ENCODE measurements at places on chromosomes 3 and 15.

DNA sequence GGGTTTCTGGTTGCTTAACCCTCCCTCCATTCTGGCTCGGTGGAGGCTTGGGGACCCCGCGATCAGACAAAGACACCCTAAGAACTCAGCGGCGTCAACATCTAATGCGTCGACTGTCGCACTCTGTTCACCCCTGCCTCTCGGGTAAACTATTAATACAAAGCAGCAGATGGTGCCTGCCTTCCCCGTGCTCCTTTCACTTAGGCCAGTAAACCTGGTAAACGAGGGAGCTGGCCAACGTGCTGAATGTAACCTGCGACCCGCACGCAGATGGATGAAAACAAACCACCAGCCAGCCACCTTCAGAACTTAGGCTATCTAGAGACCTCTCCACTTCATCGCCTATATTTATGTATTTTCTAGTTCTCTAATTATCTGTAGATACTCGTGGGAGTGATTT lies 848 bp upstream of the CADPS start:
- peak; percentile 8 for DNase-seq

DNA sequence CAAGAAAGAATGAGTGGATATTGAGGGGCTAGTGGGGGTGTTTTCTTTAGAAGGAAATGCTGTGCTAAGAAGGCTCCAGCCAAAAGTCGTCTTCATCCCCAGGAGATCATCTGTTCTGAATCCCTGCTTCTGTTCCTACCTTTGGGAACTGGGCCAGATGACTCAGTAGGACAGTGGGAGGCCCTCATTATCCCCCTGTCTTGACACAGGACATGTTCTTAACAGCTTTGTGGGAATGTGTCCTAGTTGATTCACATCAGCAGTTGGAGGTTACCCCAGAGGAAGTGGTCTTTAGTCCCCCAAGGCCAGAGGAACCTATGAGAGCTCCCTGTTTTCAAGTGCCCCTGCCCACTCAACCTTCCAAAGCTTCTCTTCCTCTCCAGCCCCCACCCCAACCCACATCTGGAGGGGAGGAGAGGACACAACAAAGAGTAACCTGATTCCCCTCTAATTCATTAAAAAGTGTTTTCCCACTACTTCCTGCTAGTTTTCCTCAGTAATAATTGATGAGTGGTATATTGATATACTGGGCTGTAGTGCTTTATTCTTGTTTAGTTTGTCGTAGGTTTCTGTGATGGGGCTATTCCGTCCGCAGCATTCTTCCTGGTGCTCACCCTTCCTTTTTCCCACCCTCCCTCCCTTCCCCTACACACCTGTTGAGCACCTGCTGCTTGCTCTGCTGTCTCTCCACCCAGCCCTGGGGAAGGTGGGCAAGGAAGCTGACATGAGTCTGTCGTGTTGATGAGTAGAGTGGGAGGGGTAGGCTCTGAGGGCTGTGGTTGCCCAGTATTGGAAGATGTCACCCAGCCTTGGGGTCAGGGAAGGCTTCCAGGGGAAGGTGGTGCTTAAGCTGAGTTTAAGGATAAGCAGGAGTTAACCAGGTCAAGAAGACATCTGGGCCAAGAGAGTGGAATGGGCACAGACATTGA lies 9.3 kb downstream of the PXYLP1 start:
- DNase-seq = peak; percentile 76

DNA sequence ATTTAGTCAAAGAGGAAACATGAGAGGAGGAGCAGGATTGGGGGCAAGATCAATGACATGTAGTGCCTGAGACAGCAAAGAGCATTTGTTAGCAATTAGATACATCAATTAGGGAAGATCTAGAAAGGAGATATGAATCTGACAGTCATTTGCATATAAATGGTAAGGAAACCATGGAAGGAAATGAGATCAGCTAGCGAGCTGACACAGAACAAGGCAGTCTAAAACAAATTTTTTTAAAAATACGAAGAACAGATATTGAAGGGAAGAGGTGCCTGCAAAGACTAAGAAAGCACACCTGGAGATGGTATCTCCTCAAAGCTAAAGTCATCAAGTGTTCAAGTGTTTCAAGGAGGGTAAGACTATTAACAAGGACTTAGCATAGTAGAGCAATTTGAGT lies 4.6 kb downstream of the EPM2AIP1 start:
- DNase-seq = no peak

- DNase-seq = no peak
These were observed 833.0 kb downstream of the AGBL1 start for GRCh38 chr15:86912661-86913060.

- no peak for DNase-seq
These were observed 1.6 kb downstream of the NRG4 start for GRCh38 chr15:76010613-76011012.

GRCh38 chr15:95615436-95615835 lies 715.1 kb upstream of the NR2F2 start:
- no peak for DNase-seq

GRCh38 chr3:56121716-56122115 lies 346.6 kb downstream of the ERC2 start:
- DNase-seq = no peak

- DNase-seq = peak; percentile 37
These were observed 498 bp upstream of the SEMA4B start for GRCh38 chr15:90200534-90201129.

DNA sequence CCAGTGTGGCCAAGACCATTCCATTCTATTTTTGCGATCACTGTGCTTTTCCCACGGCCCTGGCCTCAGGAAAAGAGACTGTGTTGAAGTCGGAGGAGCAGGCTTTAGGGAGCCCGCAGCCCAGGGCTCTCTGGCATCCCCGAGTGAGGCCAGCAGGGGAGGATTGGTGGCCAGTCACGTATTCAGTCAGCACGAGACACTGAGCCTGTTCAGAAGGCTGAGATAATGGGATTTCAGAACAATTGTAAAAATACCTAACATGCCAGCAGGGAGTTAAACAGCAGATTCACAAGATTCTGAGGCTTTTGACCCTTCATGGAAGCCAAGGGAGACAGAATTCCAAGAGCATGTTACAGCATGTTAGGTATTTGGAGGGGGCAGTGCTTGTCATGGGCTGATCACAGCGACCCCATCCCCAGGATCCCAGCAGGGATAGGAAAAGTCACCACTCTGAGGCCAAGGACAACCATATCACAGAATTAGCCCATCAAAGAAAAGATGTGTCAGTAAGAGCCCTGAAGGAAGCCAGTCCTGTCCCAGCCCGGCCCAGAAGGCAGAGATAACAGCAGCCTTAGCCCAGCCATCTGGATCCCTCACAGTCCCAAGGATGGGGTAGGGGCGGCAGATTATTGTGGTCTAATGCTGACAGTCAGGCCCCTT lies 40.6 kb downstream of the AMOTL2 start:
- DNase-seq = peak; percentile 96

DNA sequence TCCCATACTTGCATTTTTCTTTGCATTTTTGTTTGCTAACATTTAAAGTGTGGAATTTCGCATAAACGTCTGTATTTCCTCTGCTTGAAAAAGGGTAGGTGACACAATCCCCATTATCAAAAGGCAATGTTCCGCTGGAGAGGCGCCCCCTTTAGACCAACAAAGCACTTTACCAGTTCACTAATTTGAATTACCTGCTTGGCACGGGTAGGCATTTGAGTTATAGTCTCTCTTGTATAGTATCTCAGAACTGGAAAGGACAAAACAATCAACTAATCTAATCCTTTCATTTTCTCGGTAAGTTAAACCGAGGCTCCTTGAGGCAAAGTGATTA lies 775 bp upstream of the CCDC39 start:
- no peak for DNase-seq

DNA sequence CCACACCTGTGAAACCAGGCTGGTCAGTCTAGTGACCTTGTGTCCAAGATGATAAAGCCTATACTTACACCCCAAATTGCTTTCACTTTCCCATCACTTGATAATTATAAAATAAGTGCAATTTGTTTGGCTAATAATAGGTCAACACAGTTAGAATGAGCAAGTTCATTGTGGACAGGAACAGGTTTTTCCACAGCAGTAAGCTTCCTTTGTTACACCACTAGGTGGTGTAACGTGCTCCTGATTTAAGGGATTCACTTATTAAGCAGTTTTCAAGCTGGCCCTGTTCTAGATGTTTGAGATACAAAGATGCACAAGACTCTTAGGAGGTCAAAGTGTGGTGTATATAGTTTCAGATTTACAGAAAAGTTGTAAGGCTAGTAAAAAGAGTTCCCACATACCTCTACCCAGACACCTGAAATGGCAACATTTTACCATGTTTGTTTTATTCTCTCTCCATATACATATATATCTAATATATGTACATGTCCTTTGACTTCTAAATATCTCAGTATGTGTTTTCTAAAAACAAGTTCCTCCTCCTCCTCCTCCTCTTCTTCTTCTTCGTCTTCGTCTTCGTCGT lies 6.8 kb upstream of the MFSD1 start:
- peak; percentile 19 for DNase-seq

- DNase-seq = no peak
These were observed 784.0 kb downstream of the ZPLD1 start for GRCh38 chr3:103218793-103219192.

DNA sequence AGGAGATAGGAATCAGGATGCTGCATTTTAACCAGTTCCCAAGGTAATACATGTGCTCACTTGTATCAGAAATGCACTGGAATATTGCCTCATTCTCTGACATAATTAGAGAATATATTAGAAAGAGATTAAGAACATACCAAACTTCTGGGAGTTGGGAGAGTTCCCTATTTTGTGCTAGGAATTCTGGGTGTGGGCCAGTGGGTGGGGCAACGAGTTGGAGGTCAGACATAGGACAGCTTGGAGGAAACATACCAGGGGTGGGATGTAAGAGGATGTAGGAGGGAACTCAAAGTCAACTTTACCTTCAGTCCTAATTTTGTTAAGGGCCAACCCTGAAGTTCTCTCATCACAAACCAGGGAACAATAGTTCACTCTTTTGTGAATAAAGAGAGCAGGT lies 83.6 kb downstream of the SLC7A14 start:
- no peak for DNase-seq

DNA sequence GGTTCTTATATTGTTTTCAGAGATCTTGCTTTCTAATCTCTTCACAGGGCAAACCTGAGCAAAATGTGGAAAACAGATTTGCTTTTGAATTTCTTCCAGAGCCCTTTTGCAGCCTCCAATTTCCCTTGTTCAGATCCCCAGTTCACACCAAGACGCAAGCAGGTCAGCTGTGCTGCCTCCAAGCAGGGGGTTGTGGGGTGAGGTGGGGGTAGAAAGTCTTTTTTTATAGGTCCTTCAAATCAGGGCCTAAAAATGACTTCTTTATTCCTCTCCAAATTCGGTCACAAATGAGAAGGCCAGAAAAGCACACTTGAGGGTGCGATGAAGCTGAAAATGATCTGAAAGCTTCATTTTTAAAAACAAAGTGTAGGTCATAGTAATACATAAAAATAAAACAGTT lies 26.3 kb upstream of the AVEN start:
- DNase-seq = no peak

DNA sequence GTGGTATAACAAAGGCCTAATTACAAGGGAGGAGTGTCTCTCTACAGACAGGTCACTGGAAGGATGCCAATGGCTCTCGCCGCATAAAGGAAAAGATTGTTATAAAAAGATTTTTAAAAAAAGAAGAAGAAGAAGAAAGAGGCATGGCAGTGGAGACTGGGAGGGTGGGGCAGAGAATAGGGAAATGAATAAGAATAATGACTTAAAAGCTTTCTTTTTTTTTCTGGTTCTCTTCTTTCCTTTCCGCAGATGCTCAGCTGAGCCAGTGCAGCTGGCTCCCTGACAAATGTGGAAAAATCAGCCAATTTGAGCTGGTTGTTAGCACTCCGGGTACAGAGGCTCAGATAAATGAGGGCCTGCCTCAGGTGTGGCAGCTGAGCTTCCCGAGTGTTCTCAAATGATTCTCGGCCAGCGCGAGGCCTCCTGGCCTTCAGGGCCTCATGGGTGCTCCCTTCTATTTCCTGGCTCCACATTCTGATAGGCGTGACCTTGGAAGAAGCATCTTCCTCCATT lies 234.1 kb downstream of the RORA start:
- no peak for DNase-seq

GRCh38 chr3:141403576-141403975 lies 35.3 kb downstream of the ZBTB38 start:
- no peak for DNase-seq

DNA sequence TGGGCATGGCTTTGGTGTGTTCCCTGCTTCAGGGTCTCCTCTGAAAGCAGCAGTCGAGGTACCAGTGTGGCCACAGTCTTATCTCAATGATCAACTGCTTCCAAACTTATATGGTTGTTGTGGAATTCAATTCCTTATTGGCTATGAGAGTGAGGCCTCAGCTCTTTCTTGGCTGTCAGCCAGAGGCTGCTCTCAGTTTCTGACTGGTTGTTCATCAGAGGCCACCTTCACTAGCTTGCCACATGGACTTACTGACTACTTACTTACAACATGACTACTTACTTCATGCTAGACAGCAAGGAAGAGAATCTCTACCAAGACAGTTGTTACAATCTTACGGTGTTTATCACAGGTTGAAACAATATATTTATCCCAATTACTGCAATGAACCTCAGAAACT lies 789.2 kb downstream of the DIPK2A start:
- no peak for DNase-seq

GRCh38 chr3:186219211-186219638 lies 110.3 kb upstream of the ETV5 start:
- no peak for DNase-seq

GRCh38 chr15:94638183-94638582 lies 406.8 kb downstream of the MCTP2 start:
- no peak for DNase-seq

GRCh38 chr3:119331661-119332060 lies 37.5 kb downstream of the ARHGAP31 start:
- DNase-seq = peak; percentile 54

GRCh38 chr3:153313302-153313965 lies 151.4 kb downstream of the RAP2B start:
- DNase-seq = peak; percentile 16

GRCh38 chr15:64884679-64885078 lies 27.0 kb upstream of the ANKDD1A start:
- no peak for DNase-seq

DNA sequence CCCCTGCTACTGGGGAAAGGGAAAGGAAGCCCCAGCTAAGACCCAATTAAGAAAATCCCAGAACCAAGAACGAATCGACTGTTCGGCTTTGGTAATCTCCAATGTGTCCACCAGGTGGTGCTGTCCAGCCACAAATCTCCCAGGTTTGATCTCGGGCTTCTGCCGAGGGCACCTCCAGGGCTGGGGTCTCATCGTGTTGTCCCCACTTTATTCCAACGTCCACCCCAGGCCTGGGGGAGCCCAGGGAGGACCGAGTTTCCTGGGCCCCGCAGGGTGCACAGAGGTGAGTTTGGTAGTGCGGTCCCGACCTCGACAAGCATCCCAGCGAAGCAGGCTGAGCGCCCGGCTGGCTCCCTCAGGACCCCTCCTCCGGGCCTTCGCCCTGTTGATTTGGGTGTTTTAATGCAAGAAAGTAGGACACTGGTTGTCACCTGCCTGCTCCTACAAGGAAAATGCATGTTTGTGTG lies 185.1 kb downstream of the GOLGA6L6 start:
- DNase-seq = peak; percentile 96

- DNase-seq = no peak
These were observed 277.8 kb downstream of the CD47 start for GRCh38 chr3:107813026-107813425.

GRCh38 chr3:16319307-16319706 lies 54.3 kb downstream of the OXNAD1 start:
- DNase-seq = peak; percentile 69

All from trophoblast cell (in vitro differentiated cells and primary cell).